ENCODE measurements at places on chromosomes 1 and 21.

GRCh38 chr1:46948629-46949416 is 7.5 kb upstream of the CYP4A11 start:
- no peak for DNase-seq

DNA sequence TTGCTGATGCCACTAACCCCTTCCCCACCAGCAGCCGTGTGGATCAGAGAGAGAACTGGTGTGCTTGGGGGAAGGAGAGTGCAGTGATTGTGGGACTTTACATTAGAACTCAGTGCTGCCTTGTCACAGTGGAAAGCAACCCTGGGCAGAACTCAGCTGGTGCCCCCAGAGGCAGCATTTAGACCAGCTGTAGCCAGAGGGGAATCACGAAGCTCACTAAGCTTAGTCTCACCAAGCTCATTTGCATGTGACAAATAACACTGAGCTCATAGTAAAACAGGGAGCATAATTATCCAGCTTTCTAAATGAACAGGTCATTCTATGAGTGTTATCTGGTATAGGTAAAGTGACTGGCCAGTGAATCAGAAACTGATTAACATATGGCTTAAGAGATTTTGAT is 9.8 kb upstream of the SMAP2 start:
- no peak for DNase-seq

DNA sequence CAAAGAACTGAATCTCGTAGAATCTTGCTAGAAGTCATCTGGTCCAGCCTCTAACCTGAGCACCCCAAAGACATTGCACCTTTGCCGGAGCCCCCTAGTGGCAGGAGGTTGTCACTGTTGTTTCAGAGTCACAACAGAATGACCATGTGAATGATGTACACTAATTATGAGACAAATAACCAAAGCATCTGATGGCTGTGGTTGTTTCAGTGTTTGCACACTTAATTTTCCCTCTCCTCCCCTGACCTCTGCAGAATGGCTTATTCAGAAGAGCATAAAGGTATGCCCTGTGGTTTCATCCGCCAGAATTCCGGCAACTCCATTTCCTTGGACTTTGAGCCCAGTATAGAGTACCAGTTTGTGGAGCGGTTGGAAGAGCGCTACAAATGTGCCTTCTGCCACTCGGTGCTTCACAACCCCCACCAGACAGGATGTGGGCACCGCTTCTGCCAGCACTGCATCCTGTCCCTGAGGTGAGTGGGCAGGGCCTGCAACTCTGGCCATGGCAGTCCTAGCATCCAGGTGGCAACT is 26.4 kb downstream of the TRAF5 start:
- DNase-seq, result peak; percentile 66

GRCh38 chr1:96660503-96660902 is 61.1 kb upstream of the PTBP2 start:
- DNase-seq, result no peak

All from right cardiac atrium (tissue), 5 donors.